Stimulated activated CD4-positive, alpha-beta T cell treated with anti-CD3 and anti-CD28 coated beads, Interleukin-1b, Interleukin-23, amount 100 ng/mL, for 4 hours (primary cell): ENCODE measurements at places on chromosomes 3 and 15.

GRCh38 chr3:128970740-128971047 lies 23.2 kb downstream of the CFAP92 start:
- DNase-seq: no peak

GRCh38 chr3:178856804-178857203 lies 214.8 kb downstream of the ZMAT3 start:
- DNase-seq: no peak

DNA sequence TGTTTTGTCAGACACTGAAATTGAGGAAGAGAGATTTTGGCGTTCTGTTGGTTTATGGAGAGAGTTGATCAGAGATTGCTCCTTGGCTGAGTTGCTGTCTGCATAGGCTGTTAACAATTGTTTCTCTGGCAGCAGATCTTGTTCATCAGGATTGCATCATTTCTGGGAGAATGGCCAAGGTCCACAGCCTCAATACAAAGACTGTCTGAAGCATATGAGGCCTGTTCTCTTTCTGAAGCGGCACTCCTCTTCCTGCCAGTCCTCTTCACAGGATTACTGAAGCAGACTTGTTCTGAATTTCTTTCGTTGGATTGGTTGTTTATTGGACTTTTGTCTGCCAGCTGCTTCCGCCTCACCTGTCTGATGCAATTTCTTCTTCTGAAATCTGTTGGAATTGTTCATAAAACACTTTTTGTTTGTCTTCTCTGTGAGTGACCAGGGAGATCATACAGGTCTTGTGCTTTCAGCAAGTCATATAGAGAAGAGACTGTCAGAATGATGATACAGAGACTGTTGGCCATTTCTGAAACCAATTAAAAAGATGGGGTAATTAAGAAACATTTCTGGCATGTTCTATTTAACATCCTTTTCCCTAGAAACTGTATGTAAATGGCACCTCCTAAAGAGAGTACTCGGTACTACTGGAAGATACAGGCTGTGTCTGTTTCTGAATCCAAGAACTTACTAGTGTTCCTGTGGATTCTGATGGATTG lies 25.5 kb downstream of the SETD5 start:
- no peak for DNase-seq

DNA sequence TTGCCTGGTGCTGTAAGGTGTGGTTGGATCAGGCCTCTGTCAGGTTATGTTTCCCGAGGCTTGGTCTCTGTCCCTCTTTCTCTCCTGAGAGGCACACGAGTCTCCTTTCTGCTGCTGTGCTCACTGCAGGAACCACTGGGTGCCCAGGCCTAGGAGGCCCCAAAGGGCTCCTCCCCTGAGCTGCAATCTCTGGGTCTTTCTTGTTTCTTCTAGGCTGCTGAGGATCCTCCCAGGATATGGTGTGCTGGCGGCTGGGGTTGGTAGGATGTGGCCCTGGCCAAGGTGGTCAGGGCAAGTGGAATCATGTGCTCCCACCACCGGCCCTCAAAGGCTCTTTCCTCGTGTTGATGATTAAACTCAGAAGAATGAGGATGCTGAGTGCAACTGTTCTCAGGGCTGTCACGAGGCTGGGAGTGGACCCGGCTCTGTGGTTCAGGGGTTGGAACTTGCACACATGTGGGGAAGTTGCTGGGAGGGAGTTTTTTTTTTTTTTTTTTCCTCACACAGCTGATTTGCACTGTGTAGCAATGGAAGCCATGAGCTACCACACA lies 43.6 kb upstream of the CTSH start:
- DNase-seq: no peak

DNA sequence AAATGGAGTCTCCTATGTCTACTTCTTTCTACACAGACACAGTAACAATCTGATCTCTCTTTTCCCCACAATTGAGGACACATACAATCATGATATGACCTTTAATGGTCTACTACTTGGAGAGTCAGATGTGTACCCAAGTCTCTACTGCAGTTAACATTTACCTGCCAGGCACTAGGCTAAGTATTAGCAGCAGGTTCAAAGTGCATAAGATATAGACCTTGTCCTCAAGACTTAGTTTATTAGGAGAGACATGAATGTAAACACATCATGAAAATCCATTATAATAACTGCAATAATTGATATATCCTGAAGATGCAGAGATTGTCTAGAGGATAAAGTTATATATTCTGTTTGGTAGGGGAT lies 3.1 kb downstream of the SLC35A5 start:
- DNase-seq: no peak

DNA sequence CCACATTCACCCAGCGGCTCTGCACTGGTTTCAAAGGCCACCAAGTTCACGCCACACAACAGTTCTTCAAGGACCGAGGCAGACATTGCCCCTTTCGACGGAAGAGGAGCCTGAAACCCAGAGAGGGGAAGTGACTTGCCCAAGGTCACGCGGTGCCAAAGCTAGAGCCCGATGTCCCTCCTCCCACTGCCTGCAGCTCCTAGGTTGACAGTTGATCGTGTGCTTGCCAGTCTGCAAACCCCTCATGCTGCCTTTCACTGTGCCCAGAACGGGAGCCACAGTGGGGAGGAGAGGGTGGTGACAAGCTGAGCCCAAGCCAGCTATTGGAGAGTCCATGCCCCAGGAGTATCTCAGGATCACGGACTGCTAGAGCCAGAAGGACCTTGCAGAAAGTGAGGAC lies 230.9 kb downstream of the XXYLT1 start:
- DNase-seq: no peak

DNA sequence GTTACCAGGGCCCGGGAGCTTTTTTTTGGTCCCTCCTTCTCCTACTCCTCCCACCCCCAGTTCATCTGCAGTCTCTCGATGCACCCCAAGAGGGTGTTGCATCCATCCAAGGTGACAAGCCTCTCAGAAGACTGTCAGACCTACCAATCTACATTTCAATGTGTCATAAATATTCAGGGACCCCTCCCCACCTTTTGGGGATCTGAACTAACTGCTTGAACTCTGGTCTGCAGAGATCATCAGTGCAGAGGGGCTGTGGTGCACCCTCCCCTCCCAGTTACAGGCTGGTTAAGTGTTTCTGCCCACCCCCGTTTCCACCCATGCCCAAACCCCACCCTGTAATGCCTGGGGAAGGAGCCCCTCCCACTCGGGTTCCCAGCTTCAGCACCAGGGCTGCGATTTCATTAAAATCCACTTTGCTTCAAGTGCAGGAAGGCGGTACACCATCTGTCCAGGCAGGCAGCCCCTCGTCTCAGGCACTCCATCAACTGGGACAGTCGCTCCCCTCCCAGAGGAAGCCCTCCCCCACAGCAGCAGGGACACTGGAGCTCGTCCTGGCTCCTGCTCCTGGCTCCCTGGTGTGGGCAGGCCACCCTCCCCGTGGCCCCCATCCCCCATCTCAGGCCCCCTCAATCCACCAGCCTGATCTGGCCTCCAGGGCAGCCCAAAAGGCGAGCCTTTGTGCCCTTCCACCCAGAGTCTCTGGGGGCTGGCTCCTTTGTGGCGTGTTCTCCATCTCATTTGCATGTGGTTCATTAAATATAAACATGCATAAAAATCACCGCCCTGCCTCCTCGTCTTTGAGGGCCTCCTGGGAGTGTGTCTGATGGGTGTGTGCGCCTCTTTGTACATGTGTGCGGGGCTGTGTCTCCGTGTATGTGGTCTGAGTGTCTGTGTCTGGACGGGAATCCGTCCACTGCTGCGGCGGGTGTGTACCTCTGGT lies 32.3 kb downstream of the RNU5B-1 start:
- DNase-seq: no peak

DNA sequence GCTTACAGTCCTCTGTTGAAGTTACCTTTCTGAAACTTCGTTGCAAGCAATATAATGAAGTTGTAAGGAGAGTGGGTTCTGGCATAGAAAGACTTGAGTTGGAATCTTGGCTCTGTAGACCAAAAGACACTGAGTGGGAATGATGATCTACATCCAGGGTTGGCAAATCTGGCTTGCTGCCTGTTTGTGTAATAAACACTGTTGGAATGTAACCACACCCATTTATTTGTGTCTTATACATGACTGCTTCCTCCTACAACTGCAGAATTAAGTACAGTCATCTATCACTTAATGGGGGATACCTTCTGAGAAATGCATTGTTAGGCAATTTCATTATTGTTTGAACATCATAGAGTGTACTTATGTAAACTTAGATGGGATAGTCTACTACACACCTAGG lies 178.4 kb upstream of the SUCLG2 start:
- no peak for DNase-seq

GRCh38 chr15:28994831-28995596 lies 109.2 kb downstream of the APBA2 start:
- no peak for DNase-seq

- DNase-seq: no peak
Measured at GRCh38 chr3:6168256-6168655, 692.7 kb upstream of the GRM7 start.

DNA sequence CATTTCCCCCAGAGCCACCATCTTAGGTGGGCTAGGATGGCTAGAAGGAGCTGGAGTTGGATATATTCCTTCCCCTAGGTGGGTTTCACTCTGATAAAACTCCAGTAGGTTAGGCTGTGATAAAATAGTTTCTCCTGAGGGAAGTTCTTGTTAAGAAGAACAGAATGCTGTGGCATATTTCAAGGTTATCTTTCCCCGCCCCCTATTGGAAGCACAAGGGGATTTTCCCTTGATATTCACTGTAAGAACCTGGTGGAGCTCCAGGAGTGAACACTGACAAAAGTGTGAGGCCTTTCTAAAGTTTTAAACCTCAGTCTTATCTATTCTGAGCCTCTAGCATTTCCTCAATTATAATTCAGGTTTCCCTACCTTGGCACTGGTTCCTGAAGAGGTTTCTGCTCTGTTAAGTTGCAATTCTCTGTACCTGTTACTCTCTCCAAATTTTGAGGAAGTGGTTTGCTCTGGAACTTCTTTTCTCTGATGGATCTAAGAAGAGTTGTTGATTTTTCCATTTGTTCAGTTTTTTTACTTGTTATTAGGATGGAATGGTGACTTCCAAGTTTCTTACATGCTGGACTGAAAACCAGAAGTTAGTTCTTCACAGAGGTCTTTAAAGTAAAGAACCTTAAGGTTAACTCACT lies 113.5 kb downstream of the GMPS start:
- no peak for DNase-seq

DNA sequence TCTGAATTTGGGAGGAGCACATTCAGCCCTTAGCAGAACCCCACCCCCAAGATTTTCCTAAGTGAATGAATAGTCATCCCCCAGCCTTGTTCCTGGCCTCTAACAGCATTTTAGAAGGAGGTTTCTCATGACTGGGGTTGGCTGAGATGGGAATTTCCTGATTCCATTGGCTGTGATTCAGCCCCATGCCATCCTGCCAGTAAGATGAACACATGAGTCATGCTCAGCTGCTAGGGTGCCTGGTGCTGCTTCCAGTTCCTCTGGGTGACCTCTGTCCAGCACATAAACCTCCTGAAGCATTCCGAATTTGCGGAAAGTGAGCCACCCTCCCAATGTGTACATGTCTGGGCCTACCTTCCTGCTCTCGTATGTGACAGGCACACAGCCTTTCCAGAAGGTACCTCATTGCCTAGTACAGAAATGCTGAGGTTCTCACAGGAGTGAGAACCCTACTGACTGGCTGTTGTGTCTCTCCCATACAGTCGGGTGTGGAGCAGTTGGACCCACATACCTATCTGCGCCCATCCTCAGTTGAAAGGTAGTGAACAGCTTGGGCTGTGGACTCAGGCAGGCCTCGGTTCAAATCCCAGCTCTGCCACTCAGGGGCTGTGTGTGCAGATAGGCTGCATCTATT lies 91.7 kb downstream of the APBA2 start:
- no peak for DNase-seq

DNA sequence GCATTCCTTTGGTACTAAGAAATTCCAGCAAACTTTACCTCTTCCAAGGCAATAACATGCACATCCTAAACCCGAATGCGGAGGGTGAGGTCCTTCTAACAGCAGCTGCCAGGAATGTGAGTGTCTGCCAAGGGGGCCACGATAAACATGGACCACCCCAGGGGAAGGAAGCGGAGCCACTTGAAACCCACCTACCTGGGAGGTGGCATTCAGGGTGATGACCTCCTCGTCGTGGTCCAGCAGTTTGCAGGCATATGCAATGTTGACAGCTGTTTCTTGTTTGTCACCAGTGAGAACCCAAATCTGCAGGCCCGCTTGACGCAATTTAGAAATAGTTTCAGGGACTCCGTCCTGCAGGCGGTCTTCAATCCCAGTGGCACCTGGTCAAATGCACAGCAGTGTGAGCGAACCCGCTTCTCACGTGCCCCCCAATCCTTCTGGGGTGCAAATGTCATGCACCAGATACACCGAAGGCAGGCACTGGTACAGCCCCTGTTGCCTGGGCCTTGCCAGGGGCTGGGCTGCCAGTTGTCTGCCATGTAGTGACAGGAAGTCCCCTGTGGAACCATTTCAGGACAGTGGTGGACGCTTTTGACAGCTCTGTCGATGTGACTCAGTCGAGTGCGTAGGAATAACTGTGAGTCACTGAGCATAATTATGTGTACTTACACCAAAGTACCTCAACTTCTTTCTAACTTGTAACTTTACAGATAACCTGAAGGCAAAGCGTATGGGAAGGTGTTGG lies 161.2 kb downstream of the ATP10A start:
- DNase-seq: no peak

- no peak for DNase-seq
Measured at GRCh38 chr3:134309987-134310700, 59.5 kb upstream of the RYK start.

DNA sequence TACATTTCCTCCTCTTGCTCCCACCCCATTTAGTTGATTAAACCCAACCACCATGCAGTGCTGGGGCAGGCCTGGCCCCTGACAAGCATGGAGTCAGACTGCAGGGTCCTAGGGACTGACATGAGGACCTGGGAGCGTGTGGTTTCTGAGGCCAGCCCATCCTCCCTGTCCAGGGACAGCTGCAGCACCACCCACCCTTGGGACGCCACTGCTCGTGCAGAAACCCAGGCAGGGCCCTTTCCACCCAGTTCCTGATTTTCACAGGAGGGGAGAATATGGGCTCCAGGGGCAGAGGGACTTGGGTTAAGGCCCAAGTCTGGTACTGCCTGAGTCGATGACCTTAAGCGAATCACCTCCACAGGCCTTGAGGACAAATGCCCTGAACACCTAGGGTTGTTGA lies 23.7 kb downstream of the PLXND1 start:
- no peak for DNase-seq

GRCh38 chr3:122960652-122961051 lies 66.9 kb downstream of the SEMA5B start:
- no peak for DNase-seq

GRCh38 chr15:76996076-76996525 lies 1.2 kb downstream of the PSTPIP1 start:
- DNase-seq: no peak

GRCh38 chr3:25027650-25028049 lies 400.4 kb upstream of the RARB start:
- DNase-seq: no peak
